NCI-H345 (cell line): ENCODE measurements at places on chromosomes 1 and 21.

DNA sequence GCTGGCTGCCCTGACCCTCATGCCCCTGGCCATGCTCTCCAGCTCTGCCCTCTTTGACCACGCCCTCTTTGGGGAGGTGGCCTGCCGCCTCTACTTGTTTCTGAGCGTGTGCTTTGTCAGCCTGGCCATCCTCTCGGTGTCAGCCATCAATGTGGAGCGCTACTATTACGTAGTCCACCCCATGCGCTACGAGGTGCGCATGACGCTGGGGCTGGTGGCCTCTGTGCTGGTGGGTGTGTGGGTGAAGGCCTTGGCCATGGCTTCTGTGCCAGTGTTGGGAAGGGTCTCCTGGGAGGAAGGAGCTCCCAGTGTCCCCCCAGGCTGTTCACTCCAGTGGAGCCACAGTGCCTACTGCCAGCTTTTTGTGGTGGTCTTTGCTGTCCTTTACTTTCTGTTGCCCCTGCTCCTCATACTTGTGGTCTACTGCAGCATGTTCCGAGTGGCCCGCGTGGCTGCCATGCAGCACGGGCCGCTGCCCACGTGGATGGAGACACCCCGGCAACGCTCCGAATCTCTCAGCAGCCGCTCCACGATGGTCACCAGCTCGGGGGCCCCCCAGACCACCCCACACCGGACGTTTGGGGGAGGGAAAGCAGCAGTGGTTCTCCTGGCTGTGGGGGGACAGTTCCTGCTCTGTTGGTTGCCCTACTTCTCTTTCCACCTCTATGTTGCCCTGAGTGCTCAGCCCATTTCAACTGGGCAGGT is 3.8 kb downstream of the GPR61 start:
- DNase-seq: no peak

DNA sequence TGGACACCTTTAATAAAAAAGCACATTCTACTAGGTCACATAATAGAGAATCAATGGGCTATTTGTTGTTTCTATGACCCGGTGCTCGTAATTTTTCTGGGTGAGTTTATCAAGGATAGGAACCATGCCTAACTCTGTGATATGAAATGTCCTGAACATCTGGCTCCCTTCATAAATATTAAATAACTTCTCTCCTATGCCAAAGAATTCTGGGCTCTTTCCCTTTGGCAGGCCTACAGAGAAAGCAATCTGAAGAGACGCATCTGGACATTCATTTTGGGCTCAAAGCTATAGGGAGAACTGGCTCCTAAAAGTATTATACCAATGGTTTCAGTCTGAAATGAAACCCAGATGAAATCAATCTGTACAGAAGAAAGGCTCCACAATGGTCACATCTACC is 38.8 kb upstream of the ANGPTL7 start:
- DNase-seq: no peak

GRCh38 chr1:180609643-180610555 is 21.9 kb upstream of the XPR1 start:
- DNase-seq: no peak

DNA sequence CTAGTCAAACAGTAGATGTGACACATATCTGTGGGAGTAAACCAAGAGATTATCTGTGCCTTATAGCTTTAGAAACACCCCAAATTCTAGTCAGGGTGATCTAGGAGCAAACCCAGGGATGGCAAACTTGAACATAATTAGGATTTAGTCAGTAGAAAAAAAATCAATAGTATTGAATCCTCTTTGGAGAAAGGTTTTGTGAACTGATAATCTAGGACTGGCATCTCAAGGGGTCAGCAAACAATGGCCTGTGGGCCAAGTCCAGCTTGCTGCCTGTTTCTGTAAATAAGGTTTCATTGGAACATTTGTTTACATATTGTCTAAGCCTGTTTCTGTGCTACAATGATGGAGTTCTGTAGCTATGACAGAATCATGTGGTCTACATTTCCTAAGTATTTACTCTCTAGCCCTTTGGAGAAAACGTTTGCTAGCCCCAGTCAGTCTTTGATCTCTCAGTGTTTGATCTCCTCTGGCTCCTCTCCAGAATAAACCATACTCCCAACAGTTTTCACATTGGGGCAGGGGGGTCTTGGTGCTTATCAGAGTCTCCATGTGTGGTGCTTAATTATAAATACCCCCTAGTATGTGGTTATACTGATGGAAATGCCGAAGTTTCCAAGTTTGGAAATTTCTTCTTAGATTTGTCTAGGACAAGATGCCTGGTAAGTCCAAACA is 385.8 kb downstream of the NTNG1 start:
- peak; percentile 64 for DNase-seq

DNA sequence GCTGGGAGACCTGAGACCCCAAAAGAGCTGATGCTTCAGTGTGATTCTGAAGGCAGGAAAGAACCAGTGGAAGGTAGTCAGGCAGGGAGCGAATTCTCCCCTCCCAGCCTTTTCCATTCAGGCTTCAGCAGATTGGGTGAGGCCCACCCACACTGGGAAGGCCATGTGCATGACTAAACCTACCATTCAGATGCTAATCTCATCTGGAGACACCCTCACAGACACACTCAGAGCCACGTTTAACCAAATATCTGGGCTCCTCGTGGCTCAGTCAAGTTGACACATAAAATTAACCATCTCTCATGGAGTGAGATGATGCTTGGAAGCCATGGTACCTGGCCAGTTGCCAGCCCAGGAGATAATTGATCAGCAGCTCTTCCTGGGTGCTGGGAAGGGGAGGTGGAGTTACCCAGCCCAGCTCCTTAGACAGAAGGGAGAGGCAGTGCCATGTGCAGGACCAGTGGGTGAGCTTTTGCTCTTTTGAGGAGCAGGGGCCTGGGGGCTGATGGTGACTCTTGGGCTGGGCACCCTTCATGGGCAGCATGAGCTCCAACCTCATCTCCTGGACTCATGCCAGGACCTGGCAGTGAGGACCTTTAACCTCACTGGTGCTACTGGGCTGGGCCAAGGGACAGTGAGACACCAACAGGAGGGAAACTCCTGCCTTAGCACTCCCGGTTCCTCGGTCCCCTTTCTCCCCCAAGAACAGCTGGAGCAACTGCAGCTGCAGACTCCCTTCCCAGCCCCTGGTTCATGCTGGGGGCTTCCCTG is 89.0 kb upstream of the ACTL8 start:
- peak; percentile 61 for DNase-seq

- peak; percentile 47 for DNase-seq
Observed at GRCh38 chr21:36134803-36135390, at the start of gene CBR3. Gene CBR3 (plus strand): TSS chr21:36135079. CDS start chr21:36135193, 114 bp downstream.

GRCh38 chr1:151492120-151492519 is 19.1 kb upstream of the CGN start:
- no peak for DNase-seq

- no peak for DNase-seq
Observed at GRCh38 chr1:191901651-191902050, 256.6 kb upstream of the RGS18 start.

DNA sequence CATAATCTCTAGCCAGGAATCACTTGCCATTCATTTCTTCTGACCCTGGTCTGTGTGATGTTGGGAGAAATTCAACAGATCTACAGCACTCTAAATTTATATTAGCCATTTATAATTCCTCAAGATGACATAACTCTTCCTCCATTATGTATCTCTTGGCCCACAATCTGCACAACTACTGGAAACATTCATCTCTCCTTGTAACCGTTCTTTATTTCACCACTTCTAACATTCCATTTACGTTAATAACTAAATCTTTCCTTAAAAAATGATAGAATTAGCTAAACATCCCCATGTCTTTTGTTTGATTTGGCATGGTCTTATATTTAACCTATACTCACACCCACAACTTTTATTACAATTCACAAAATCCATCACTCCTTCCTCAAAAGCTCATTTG is 166.0 kb downstream of the COL11A1 start:
- no peak for DNase-seq

- DNase-seq: peak; percentile 18
Observed at GRCh38 chr1:39959651-39960333, 4.8 kb downstream of the MFSD2A start.

DNA sequence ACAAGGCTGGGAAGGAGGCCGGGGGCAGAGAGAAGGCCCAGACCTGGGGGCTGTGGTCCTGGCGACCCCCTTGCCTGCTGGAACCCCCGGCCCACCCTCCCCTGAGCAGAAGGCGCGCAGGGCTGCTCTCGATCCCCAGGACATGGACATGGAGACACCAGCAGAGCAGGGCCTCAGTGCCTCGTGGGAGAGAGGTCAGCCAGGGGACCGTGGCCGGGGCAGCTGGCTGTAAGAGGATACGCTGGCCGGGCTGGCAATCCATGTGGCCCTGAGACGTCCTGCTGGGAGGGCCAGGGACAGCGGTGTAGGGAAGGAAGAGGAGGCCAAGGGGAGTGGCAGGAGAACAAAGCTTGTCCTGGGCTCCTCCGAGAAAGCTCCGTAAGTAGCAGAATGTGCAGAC is 132.2 kb downstream of the CASZ1 start:
- DNase-seq: no peak
